ENCODE measurements at places on chromosomes 16 and 17. TPM values are rescaled to one million over a fixed set of nuclear protein-coding genes. Genes with fewer than 3 reads are reported as not detected.

Gene NXPH3
- 4.5 TPM for total RNA-seq

Gene ABCC3
- total RNA-seq = 122 TPM

Gene CLDN6
- total RNA-seq = not detected

Gene CD300H
- total RNA-seq = 1.5 TPM

DNA sequence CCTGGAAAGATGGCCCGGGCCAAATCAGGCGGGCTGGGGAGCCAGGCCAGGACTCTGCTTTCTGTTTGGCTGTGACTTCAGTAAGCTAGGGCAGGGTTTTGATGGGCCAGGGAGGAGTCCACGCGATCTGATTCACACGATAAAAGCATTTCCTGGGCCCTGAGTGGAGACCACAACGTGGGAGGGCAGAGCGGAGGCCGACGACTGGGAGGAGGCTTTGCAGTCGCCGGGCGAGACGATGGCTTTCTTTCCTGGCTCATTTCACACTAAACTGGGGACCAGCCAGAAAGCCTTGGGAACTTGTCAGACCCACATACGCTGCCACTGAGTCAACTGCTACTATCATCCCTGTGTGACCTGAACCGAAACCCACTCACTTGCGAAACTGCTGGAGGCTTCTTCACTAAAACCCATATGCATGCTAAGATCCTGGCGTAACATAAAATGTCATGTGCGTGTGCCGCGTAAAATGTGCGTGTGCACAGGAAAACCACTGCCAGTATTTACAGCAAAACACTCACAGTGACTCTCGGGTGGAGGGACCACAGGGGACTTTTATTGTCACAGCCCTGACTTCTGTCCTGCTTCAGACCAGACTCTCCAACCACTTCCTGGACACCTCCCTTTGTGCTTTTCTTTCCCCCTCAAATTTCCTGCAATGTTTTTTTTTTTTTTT is 14.2 kb upstream of the RHBDF2 start:
- no peaks in the 10 kb centered on the region for H3K27me3 ChIP-seq
- peak overlapping the region; percentile 84 for H3K27ac ChIP-seq
- DNase-seq = peak; percentile 73
- peak overlapping the region; percentile 54 for H3K4me3 ChIP-seq

DNA sequence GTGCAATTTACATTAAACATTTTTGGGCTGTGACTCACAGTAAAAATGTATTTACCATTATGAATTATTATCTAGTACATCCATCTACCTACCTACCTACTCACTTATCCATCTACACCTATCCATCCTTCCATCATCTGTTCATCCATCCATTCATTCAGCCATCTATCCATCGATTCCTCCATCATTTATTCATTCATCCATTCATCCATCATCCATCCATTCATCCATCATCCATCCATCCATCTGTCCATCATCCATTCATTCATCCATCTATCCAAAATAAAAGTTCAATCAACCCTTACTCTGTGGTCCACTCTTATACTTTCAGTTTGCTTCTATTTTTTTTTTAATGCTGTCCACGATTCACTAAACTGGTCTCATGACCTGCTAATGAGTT is 118.4 kb downstream of the NTN1 start:
- H3K36me3 ChIP-seq = no peaks in the 10 kb centered on the region
- no peak for DNase-seq
- no peaks in the 10 kb centered on the region for H3K27me3 ChIP-seq
- H3K4me3 ChIP-seq = no peak overlapping the region
- H3K4me1 ChIP-seq = no peaks in the 10 kb centered on the region

GRCh38 chr16:86755571-86756006 is 177.2 kb downstream of the FOXL1 start:
- no peaks in the 10 kb centered on the region for H3K4me1 ChIP-seq
- no peak for DNase-seq
- H3K27ac ChIP-seq = no peak overlapping the region
- H3K36me3 ChIP-seq = no peaks in the 10 kb centered on the region
- H3K4me3 ChIP-seq = no peak overlapping the region
- no peaks in the 10 kb centered on the region for H3K27me3 ChIP-seq

DNA sequence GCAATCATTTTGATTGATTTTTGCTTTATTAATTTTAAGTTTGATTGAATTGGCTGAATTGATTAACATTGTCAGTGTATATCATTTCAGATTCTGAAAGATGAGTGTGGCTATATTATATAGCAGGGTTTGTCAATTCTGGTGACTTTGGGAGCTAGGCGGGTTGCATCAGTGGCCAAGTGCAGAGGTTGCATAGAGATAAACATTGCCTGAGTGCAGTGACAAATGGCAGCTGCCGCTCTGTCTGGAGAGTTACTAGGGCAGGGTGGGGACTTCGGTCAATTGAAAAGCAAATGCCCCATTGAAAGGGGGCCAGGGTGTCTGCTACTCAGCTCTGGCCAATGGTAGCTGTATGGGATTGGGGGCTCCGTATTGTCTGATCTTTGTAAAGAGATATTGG is 12.7 kb downstream of the SYT17 start:
- no peak overlapping the region for H3K27ac ChIP-seq
- no peak overlapping the region for H3K4me3 ChIP-seq
- H3K27me3 ChIP-seq = no peaks in the 10 kb centered on the region

DNA sequence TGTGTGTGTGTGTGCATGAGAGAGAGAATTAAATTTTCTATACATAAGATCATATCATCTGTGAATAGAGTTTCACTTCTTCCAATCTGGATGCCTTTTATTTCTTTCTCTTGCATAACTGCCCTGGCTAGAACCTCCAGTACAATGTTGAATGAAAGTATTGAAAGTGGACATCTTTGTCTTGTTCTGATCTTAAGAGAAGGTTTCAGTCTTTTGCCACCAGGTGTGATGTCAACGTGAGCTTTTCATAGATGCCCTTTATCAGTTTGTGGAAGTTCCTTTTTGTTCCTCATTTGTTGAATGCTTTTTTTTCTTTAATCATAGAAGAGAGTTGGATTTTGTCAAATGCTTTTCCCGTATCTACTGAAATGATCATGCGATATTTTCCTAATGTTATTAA is 63.3 kb downstream of the RNF213 start:
- no peak overlapping the region for H3K4me3 ChIP-seq
- no peaks in the 10 kb centered on the region for H3K4me1 ChIP-seq
- no peaks in the 10 kb centered on the region for H3K27me3 ChIP-seq
- H3K27ac ChIP-seq = no peak overlapping the region
- no peak for DNase-seq

DNA sequence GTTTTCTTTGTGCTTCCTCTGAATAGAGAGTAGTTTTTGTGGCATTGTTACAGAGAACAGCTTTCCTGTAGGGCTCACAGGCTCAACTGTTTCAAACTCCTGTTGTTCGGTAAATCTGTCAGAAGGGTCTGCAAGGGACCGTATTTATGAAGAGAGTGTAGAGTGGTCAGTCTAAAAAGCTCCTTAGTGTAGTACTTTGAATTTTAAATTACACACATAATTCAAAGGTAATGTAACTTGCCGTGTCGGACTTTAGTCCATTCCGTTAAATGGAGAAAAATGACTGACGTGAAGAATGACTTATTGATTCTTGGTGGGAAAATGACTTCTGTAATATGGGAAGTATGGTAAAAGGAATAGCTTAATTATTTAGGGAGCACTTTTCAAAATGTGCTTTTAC is 190.9 kb downstream of the WWOX start:
- H3K4me1 ChIP-seq = no peaks in the 10 kb centered on the region
- H3K4me3 ChIP-seq = no peak overlapping the region
- DNase-seq = no peak
- no peaks in the 10 kb centered on the region for H3K36me3 ChIP-seq

DNA sequence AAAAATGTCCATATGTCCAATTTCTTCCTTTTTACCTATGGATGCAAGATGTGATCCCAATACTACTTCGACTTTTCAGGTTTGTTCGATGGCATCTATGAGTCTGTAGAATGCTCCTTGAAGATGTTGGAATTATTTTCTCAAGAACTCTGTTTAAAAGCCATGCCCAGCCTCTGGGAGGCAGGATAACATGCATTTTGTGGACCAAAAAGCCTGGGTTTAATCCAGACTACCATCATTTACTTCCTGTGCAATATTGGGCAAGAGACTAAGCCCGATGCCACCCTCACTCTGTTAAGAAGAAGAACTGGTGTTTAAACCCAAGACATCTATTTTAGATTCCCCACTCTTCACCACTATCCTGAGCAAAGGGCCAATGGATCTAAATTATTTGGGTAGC is 42.8 kb upstream of the SALL1 start:
- H3K4me3 ChIP-seq = no peak overlapping the region
- no peaks in the 10 kb centered on the region for H3K4me1 ChIP-seq
- H3K27me3 ChIP-seq = no peaks in the 10 kb centered on the region
- DNase-seq = no peak
- H3K27ac ChIP-seq = no peak overlapping the region

- H3K36me3 ChIP-seq = no peaks in the 10 kb centered on the region
- no peak overlapping the region for H3K4me3 ChIP-seq
- DNase-seq = no peak
- H3K4me1 ChIP-seq = no peaks in the 10 kb centered on the region
These were observed 10.7 kb downstream of the PRR29 start for GRCh38 chr17:64008830-64009229.

GRCh38 chr16:5444189-5444588 is 346.6 kb upstream of the EEF2KMT start:
- H3K36me3 ChIP-seq = no peaks in the 10 kb centered on the region
- no peaks in the 10 kb centered on the region for H3K4me1 ChIP-seq
- no peaks in the 10 kb centered on the region for H3K27me3 ChIP-seq
- DNase-seq = no peak
- H3K4me3 ChIP-seq = no peak overlapping the region

DNA sequence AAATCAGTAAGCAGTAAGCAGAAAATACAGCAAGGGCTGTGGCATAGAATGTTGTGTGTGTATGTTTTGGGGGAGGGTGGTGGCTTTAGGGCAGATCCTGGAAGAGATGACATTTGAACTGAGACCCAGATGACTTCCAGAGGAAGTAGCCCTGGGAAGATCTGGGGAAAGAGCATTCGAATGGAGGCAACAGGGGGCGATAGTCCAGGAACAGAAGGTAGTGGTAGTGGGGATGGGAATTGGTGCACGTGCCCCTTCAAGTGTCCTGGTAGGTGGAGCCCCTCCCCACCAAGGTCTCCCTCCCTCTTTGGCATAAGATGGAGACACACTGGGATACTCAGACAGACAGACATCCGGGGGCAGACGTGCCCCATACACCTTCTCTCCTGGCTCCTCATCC is 14.1 kb downstream of the ARHGEF15 start:
- H3K36me3 ChIP-seq = no peaks in the 10 kb centered on the region
- H3K4me3 ChIP-seq = no peak overlapping the region
- no peaks in the 10 kb centered on the region for H3K27me3 ChIP-seq
- DNase-seq = no peak
- H3K4me1 ChIP-seq = no peaks in the 10 kb centered on the region
- no peak overlapping the region for H3K27ac ChIP-seq

GRCh38 chr16:22016927-22017326 is 9.0 kb downstream of the MOSMO start:
- H3K27ac ChIP-seq = no peak overlapping the region
- no peaks in the 10 kb centered on the region for H3K4me1 ChIP-seq
- no peak for DNase-seq

DNA sequence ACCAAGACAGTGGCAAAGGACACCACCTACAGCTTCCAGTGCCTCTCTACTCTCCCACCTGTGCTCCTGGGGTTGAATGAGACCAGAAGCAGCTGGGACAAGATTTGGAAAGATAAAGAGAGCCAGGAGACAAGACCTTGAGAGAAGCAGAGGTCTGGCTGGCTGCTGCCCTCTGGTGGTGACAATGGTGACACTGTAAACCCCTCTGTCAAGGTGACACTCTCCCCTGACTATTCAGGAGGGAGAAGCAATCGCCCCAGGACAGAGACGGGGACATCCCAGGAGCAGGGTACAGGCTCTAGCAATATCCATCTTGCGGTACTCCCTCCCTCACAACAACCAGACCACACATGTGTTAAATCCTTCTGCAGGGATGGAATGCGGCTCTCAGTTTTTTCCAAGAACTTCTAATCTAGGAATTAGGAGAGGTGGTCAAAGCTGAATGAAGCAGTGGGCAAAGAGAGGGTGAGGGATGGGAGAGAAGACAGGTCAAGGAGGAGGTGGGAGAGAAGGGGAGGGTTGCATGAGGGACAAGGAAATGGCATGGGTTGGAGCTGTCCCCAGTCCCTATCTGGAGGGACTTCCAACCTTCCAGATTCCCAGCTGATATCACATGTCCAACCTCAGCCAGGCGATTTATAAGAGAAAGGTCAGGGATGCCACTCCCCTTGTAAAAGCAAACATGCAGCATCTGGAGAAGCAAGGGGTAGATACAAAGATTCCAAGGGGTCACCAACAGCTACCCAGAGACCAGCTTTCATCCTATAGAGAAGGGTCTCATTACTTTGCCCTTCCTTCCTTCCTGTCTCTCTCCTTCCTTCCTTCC is 2.9 kb downstream of the PHOSPHO1 start:
- H3K4me1 ChIP-seq = peaks cover 4% of the 10 kb centered on the region
- H3K27me3 ChIP-seq = peaks cover 3% of the 10 kb centered on the region
- H3K4me3 ChIP-seq = no peak overlapping the region

DNA sequence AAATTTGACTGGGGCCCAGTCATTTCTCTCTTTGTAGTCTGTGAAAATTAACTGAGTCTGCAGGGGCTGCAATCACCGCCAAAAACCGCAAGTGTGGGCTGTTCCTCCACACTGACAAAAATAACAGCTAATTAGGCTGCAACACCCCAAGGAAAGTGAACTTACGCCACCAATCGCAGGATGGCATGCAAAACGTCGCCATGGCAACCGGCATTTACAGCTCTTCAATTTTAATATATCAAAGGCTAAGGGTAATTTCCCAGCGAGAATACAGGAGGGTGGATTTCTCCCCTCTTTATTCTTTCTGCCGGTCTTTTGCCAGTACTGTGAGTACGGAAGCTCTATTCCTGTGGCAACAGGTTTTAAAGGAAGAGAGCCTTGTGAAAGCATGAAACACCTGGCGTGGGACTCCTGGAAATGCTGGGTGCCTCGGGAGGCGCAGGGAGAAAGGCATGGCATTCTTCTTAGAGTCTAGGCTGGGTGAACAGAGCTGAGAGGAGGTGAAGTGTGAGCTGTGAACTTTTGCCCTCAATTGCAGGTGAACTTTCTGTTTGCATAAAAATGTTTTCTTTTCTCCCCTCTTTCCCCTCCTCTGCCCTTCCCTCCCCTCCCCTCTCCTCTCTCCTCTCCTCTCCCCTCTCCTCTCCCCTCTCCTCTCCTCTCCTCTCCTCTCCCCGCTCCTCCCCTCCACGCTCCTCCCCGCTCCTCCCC is 399.7 kb downstream of the XYLT1 start:
- no peaks in the 10 kb centered on the region for H3K4me1 ChIP-seq
- H3K27ac ChIP-seq = peak overlapping the region; percentile 68
- peak overlapping the region; percentile 16 for H3K4me3 ChIP-seq
- no peaks in the 10 kb centered on the region for H3K36me3 ChIP-seq
- no peak for DNase-seq

- DNase-seq = no peak
- no peak overlapping the region for H3K4me3 ChIP-seq
- no peaks in the 10 kb centered on the region for H3K4me1 ChIP-seq
- H3K27ac ChIP-seq = no peak overlapping the region
- no peaks in the 10 kb centered on the region for H3K27me3 ChIP-seq
These were observed 38.7 kb downstream of the NLRC5 start for GRCh38 chr16:57028086-57028485.

DNA sequence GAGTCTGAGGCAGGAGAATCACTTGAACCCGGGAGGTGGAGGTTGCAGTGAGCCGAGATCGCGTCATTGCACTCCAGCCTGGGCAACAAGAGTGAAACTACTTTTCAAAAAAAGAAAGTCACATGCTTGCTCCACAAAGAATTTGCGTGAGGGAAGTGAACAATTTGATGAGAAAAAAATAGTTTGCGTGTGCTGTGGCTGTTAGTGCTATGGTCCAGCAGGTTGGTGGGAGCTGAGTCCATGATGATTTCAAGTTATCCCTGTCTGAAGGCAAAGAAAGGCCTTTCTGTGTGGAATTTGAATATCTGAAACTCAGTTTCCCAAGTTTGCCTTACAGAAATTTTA is 21.0 kb downstream of the PRCD start:
- H3K36me3 ChIP-seq = no peaks in the 10 kb centered on the region
- DNase-seq = no peak
- no peak overlapping the region for H3K4me3 ChIP-seq
- H3K27ac ChIP-seq = peak overlapping the region; percentile 41
- H3K4me1 ChIP-seq = peaks cover 36% of the 10 kb centered on the region
